ENCODE measurements at places on chromosomes 11 and 22.

DNA sequence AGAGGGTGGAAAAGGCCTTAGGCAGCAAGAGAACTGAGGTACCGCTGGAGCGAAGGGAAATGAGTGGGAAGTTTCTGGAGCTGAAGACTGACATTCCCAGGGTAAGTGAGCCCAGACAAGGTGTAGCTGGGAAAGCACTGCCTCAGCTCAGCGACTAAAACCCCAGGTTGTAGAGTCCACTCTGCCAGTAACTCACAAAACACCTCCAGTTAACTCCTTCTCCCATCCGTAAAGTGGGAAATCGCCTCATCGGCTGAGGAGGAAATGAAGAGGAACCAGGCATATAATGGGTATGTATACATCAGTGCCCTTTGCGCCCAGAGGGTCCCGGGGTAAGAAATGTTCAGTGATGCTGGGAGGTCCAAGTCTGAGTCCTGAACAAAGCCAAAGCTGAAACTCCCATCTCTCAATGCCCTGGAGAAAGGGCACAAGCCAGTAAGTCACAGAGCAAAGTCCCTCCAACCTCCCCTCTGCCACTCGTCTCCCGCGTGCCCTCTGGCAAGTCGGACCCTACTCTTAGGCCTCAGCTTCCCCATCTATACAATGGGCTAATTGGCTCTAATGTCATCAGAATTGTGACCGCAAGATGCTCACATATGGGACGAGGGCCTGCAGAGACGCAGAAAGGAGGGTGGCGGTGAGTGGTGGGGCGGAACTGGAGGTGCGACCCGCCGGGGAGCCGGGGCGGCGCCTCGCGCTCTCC, 588 bp downstream of the VPS37C start:
- DNase-seq, result no peak

DNA sequence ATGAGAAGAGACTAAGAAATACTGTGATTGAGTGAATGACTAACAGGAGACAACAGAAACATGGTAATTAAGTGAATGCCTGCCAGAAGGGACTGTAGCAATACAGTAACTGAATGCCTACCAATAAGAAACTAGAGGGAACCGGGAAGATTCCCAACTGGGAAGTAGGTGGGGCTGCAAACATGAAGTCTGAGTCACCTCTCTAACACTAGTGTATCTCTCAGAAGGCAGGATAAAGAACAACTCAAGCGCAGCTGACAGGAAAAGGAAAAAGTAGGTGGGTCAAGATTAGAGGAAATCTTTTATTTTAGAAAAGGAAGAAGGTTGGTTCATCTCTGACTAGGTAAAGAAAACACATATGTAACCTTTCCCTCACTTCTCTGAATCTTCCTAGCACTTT, 14.0 kb downstream of the C11orf42 start:
- DNase-seq, result no peak

GRCh38 chr11:118929501-118930093, 3.9 kb upstream of the BCL9L start:
- peak; percentile 81 for DNase-seq

GRCh38 chr11:3087821-3088800, 30.9 kb upstream of the CARS1 start:
- no peak for DNase-seq

DNA sequence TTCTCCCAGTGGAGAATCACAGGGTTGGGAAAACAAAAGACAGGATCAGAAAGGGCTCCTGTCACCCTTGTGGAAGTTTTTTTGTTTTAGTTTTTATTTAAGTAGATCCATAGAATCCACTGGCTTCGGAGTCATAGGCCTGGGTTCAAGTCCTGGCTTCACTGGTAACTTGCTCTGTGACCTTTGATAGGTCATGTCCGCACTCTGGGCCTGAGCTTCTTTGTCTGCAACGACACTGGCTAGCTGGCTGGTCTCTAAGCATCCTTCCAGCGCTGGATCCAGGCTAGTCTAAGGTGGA, 1.4 kb downstream of the ZFTA start:
- DNase-seq, result no peak

DNA sequence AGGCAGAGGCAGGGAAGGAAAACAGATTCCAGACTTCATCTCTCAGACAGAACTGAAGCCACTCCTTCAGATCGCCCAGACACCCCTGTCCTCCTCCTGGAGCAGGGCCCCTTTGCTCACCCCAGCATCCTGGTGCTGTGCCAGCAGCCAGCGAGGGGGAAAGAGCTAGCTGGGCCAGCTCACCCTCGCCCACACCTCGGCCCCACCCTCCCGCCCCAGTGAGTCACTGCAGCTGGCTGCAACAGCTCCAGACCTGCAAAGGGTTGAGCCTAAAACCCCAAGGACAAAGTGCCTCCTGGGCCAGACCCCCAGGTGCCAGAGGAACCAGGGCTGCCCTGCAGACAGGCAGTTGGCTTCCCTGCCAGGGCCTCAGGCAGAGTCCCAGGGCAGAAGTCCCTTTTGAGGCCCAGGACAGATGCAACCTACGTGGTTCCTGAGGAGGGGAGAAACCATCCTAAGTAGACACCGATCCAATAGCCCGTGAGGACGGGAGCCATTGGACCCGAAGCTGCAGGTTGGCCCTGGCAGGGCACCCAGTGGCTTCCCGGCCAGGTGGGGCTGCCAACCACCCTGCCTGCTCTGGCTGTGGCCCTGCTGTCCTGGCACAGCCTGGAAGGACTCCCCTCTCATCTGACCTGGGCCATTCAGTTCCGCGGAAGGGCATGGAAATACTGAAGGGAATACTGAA, 7.2 kb downstream of the AHNAK start:
- DNase-seq, result peak; percentile 52

- DNase-seq, result no peak
Observed at GRCh38 chr11:67113231-67113721, 5.8 kb upstream of the KDM2A start.

DNA sequence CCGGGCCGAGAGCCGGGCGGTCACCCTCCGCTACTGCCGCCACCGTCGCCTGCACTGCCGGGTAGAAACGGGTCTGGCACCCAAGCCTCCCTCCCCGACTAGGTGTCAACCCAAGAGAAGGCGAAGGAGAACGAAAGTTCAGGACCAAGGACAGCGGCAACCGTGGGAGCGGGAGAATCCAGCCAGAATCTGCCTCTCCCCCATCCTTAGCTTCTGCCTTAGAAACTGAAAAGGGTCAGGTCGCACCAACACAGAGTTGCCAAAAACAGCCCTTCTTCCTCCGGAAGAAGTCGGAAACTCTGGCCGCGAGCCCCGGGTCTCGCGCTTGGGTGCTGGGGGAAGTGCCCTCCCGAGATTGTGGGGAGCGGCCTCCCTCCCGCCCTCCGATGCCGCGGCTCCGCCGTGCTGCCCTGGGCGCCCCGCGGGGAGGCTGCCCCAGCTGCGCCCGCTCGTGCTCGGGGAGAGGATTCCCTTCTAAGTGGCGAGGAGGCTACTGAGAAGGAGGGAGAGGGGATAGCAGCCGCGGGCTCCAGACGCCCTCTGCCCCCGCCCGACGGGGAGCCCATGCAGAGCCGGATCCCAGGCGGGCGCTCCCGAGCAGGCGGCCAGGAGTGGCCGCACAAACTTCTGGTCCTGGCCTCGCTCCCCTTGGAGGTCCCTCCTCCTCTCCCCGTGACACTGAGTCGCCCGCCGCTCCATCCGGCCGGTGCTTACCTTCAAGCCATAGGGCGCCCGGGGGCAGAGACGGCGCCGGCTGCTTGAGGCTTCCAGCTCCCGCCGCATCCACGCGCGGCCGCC, 637 bp downstream of the DRD2 start:
- DNase-seq, result peak; percentile 17

DNA sequence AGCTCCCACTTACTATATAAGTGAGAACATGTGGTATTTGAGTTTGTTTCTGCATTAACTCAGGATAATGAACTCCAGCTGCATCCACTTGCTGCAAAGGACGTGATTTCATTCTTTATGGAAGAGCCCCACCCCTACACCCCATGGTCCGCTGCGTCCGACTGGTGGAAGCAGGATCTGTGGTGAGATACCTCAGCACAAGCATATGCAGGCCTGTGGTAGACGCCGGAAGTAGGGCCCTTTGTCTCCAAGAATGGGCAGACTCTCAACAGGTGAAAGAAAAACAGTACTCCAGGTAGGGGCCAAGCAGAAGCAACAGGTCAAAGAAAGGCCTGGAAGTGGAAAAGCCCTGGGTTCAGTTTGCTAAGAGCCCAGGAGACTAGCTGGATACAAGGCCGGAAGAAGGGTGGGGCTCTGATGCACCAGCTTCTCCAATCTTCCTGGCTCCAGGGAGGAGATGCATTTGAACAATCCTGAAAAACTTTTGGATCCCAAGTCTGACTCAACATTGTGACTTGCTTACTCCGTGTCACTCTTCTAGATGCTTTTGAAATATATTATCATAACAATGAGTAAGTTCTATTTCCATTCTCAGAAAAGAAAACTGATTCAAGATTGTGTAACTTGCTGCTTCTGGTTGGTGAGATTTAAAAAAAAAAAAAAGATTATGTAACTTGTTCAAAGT, 30.4 kb downstream of the NEAT1 start:
- no peak for DNase-seq

GRCh38 chr11:132463295-132464002, 1068.9 kb downstream of the OPCML start:
- no peak for DNase-seq

DNA sequence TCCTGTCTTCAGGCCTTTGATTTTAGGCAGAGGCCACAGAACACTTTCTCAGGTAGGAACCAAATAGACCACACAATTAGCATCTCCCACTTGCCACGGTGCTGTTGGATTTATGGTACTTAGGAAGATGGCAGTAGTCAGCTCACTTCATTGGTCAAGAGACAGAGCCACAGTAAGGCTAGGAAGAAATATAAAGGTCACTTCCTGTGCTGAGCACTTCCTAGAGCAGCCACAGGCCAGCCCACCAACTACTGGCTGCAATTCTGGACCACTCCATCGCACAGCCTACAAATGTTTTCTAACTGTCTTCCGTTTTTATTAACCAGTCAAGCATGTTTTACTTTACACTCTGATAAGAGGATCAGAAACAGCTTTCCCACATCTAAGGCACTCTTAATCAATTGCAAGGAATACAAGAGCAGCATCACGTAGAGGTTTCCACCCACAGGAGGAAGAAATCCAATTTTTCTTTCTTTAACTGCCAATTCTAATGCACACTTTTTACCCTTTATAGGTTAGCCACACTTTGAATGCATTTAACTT, 54.7 kb downstream of the ABTB2 start:
- DNase-seq, result no peak

- no peak for DNase-seq
Observed at GRCh38 chr11:8531982-8532381, 62.0 kb downstream of the STK33 start.

DNA sequence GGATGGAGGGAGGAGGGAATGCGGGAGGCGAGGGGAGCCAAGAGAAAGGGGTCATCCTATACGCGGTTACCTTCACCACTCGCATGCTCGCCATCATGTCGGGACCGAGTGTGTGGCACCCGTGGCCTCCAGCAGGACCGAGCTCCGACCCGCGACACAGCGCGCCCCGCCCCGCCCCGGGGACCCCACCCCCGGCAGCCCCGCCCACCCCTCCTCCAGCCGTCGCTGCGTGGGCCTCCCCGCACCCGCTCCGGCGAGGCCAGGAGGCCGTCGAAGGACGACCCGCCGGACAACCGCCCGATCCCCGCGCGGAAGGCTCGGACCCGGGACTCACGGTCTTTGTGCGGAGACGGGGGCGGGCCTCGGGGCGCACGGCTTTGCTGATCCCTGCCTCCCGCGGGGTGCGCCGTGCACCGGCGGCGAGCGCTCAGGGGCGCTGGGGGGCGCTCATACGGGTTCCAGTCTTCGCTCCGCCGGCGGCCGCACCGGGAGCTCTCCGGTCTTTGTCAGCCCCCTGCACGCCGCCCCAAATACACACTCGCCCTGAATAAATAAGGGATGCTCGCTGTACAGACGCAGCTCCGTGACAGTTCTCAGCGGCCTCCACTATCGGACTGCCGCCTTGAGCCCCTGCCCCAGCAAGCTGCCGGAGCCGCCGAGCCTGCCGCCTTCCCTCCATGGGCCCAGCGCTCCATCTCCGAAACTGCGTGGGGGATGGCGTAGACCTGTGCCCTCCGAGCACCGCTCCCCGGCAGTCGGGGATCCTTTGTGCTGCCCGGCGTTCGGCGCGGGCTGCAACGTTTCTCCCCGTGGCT, at the start of gene UBE2L6:
UBE2L6 (minus strand) TSS at position 158 of the 815 bp plus-strand sequence; CDS start at position 97, 61 bp downstream.
- peak; percentile 91 for DNase-seq

- no peak for DNase-seq
Observed at GRCh38 chr11:12845739-12846358, 163.3 kb upstream of the RASSF10 start.

DNA sequence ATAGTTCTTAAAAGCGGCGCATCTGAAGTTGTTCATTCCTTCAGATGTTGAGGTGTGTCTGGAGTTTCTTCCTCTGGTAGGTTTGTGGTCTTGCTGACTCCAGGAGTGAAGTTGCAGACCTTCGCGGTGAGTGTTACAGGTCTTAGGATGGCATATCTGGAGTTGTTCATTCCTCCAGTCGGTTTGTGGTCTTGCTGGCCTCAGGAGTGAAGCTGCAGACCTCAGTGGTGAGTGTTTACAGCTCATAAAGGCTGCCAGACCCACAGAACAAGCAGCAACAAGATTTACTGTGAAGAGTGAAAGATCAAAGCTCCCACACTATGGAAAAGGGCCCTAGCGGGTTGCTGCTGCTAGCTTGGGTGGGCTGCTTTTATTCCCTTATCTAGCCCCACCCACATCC, 201.7 kb upstream of the PDGFD start:
- no peak for DNase-seq

- DNase-seq, result no peak
Observed at GRCh38 chr11:32255841-32256240, 165.0 kb downstream of the RCN1 start.

DNA sequence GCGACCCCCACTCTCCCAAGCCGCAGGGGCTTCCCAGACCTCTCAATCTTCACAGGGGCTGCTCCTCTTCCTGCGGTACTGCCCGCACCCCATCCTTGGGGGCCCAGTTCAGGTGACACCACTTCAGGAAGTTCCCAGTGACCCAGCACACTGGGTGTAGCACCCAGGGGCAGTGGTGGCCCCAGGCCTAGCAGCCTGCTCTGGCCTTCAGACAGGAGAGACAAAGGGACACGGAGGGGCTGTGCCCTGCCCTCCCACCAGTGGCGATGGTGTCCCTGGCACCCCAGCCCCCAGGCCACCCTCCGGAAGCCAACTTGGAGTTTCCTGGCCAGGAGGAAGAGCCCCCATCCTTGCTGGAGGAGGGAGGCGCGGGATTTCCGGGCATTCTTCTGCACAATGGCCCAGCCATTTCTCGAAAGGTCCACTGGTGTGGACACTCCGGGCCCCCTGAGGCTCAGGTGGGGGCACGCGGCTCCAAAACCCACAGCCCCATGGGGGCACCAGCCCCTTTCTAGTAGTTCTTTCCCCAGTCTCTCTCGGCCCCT, 978 bp upstream of the CLDN5 start:
- no peak for DNase-seq

GRCh38 chr22:36715647-36716046, 12.1 kb upstream of the CACNG2 start:
- DNase-seq, result no peak
